Hindlimb muscle (tissue), 1 donor: ENCODE measurements at places on chromosomes 1 and 21.

DNA sequence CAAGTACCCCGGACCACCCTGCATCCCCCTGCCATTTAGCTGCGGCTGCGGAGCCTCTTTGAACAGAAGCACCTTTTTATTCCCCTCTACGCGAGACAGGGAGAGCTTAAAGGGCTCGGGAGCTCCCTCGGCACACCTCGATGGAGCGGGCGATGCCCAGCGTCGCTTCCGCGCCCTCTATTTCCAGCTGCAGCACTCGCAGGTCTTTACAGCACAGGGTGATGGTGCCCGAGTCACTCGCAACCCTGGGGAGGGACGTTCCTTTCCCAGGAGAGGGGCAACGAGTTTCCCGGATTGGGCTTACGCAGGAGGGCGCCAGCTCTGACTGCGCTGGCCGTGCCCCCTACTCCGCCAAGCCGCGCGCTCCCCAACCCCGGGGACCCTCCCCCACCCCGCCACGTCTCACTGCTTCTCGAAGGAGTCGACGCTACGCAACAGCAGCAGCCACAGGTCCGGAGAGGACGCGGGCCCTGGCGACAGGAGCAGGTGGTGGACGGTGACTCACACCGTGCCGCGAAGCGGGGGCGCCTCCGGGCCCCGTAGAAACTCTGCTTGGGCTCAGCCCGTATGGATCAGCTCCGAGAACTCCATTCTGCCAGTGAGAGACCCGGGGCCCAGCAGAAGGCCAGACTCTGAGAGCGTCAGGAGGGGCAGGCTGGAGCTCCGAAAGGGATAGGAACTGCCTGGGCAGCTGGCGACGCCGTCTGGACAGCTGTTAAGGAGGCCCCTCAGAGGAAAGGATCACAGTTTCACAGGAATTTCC, 5.8 kb upstream of the FAM167B start:
- DNase-seq: peak; percentile 68

DNA sequence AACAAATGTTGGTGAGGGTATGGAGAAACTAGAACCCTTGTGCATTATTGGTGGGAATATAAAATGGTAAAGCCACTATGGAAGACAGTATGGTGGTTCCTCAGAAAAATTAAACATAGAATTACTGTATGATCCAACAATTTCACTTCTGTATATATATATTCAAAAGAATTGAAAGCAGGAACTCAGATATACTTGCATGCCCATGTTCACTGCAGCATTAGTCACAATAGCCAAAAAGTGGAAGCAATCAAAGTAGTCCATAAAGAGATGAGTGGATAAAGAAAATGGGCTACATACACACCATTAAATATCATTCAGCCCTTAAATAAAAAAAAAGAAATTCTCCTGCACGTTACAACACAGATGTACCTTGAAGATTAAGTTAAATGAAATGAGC, 34.1 kb downstream of the ABL2 start:
- DNase-seq: no peak

GRCh38 chr1:89911191-89911991, 83.5 kb upstream of the ZNF326 start:
- no peak for DNase-seq

DNA sequence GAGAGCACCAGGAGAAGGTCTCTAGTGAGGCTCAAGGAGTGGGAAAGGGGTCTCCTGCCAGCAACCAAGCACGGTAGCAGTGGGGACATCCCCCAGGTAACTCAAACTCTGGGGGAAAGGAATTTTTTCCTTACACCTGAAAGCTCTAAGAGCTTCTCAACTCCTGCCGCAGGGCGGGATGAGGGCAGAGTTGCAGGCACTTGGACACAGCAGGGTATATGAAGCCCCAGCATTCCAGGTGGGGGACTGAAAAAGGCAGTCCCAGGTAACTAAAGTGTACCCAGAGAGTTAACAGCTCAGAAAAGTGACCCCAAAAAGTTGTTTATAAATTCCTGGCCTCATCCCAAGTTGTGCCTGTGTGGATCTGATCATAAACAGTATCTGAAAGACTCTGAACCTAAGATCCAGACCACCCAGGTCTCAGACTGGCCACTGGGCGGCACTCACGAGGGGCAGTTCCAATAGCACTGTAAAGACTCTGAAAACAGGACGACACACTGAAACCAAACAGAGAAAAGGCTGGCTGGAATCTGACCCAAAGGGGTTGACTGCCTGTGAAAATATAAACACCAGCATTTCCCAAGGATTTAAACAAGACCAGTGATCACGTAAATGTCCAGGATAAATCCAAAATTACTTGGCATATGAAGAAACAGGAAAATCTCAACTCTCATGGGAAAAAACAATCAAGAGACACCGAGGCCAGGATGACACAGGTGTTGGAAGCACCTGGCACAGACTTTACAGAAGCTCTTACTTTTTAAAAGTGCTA, 47.5 kb downstream of the HSF2BP start:
- DNase-seq: peak; percentile 40

DNA sequence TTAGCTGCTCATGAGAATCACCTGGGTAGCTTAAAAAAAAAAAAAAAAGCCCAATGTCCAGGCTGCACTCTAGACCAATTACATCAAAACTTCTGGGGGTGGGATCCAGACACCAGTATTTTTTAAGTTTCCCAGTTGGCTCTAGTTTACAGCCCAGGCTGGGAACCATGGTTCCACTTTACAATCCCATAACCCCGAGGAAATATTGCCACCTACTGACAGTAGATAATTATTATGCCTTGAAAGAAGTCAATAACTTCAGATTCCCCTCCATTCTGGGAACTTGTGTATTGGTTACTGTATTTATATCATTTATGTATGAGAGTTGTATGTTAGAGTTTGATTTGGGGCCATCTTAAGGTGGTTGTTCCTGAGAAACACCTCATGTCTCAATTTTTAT, 100.2 kb downstream of the SPATA46 start:
- no peak for DNase-seq

DNA sequence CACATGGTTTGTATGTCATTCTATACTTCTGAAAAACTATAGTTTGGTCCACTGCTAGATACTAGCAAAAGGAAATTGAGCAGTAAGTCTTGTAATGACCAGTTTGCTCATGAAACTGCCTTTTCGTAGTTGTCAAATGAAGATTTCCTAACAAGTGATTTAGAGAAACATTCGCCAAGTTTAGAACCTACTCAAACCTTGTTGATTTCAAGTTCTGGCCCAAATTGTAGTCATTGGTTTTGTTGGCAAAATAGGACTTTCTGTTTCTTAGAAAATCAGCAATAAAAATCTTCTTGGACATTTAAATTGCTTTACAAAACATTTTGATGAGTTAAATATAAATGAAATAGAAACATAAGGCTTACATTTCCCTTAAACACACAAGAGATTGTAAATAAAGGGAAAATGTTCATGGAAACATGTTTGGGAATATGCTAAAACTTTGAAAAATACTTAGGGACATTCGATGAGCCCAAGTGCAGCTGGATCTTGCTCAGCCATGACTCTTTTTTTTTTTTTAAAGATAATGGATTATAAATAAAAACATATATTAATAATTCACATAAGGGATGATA, 178.5 kb upstream of the LYPLAL1 start:
- DNase-seq: peak; percentile 28

GRCh38 chr21:43362321-43362791, 64.6 kb downstream of the SIK1 start:
- peak; percentile 77 for DNase-seq

DNA sequence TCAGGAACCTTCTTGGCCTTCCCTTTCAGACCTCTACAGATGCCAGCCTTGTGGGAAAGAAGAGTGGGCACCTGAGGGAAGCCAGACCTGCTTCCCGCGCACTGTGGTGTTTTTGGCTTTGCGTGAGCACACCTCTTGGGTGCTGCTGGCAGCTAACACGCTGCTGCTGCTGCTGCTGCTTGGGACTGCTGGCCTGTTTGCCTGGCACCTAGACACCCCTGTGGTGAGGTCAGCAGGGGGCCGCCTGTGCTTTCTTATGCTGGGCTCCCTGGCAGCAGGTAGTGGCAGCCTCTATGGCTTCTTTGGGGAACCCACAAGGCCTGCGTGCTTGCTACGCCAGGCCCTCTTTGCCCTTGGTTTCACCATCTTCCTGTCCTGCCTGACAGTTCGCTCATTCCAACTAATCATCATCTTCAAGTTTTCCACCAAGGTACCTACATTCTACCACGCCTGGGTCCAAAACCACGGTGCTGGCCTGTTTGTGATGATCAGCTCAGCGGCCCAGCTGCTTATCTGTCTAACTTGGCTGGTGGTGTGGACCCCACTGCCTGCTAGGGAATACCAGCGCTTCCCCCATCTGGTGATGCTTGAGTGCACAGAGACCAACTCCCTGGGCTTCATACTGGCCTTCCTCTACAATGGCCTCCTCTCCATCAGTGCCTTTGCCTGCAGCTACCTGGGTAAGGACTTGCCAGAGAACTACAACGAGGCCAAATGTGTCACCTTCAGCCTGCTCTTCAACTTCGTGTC, 995 bp upstream of the ZBTB48 start:
- no peak for DNase-seq

GRCh38 chr1:41222496-41222895, 19.6 kb downstream of the SCMH1 start:
- no peak for DNase-seq

DNA sequence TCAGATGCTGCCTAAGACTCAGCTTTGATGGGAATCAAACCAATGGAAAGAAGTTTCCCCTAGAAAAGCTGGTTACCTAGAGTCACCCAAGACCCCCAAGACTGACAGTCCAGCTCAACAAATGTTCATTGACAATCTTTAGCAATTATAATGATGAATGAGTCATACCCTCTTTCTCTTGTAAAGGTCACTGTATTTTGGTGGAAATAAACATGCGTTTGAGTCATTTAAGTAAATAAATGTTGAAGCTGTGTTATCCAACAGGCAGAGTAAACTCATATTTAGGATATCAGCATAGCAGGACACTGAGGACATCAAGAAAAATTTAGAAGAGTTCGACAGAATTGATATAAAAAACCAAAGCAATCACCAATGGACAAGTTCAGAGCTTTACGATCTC, 295.9 kb downstream of the RGS7 start:
- DNase-seq: no peak

- DNase-seq: no peak
Observed at GRCh38 chr1:39139723-39140360, 64.7 kb upstream of the MACF1 start.

- DNase-seq: no peak
Observed at GRCh38 chr1:52424813-52425212, 20.4 kb downstream of the PRPF38A start.

- DNase-seq: no peak
Observed at GRCh38 chr1:91919962-91920361, 29.2 kb upstream of the BRDT start.

DNA sequence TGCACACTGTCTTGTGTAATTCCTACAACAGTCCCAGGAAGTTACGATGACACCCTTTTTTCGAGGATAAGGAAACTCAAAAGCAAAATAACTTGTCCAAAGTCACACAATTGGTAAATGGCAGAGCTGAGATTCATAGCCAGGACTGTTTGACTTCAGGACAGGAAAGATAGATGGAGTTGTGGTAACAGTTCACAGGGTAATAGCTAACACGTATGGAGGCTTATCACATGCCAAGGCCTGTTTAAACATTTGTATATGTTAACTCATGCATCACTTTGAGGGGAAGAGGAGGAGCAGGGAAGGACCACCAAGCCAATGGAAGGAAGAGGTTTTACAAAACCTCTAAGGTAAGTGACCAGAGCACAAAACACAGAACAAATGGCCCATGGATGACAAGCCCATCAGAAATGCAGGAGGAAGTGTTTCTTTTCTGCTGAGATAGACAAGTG, 2.8 kb downstream of the DHCR24 start:
- no peak for DNase-seq

- DNase-seq: peak; percentile 79
Observed at GRCh38 chr1:1540090-1540817, at the start of gene TMEM240. TSS of gene TMEM240 (minus strand) at chr1:1540624. CDS start at chr1:1540346, 278 bp downstream.

- DNase-seq: no peak
Observed at GRCh38 chr1:206829875-206830274, 35.5 kb upstream of the IL20 start.

- no peak for DNase-seq
Observed at GRCh38 chr1:61561666-61562065, 163.3 kb downstream of the TM2D1 start.

DNA sequence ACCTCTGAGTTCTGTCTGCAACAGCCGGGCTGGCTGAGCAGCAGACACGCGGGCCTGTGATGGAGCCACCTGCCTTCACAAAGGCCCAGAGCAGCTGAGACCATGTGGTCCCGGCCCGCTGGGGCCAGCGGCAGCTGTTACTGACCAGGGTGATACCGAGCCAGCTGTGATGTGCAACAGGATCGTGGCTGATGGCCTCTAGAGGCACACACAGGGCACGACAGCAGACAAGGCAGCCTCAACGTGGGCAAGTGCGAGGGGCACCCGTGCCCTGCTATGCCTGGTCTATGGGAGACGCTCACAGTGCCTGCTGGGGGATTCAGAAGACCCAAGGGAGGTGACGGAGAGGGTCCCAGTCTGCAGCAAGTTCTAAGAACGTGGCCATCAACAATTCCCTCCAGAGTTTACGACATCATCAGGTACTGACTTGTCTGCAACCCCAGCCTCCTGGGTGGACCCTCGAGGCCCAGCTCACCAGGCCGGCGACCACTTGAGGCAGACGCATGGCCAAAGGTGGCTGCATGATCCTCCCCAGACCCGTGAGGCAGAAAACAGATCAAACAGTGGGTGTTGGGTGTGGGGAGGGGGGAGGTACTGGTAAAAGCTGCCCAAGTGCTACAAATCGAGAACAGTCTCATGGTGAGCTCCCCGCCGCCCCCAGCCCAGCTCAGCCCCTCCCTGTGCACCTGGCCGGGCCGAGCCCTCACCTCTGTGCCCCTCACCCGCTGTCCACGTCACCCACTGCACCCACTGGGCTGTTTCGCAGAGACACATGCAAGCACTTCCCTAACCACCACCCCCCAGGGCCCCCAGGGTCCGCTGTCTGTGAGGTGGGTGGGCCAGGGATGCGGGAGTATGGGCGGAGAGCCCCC, 6.0 kb downstream of the POFUT2 start:
- no peak for DNase-seq

- DNase-seq: no peak
Observed at GRCh38 chr1:226736908-226737818, 1.9 kb downstream of the ITPKB start.

DNA sequence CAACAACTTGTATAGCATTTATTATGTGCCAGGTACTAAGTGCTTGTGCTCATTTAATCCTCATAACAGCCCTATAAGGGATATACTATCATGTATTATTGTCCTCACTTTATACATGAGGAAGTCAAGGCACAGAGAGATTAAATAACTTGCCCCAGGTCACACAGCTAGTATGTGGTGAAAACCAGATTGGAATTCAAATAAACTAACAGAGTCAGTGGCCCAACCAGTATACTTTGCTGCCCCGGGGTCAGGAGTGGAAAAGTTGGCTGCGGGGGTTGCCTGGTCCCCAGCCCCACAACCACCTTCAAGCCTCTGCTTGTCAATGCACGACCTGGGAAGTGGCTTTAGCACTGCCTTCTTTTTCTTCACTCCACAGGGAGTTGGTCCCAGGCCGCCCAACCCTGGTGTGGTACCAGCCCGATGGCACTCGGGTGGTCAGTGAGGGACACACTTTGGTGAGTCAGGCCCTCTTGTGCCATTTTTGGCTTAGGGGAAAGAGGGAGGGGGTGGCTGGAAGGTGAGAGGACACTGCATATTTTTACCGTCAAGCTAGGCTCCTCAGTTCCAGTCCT, 2.5 kb downstream of the ADAM15 start:
- no peak for DNase-seq
